Naive thymus-derived CD8-positive, alpha-beta T cell (primary cell): ENCODE measurements at places on chromosomes 3 and 15. TPM values are rescaled to one million over a fixed set of nuclear protein-coding genes. Genes with fewer than 3 reads are reported as not detected.

CACNA1D gene
- total RNA-seq, result not detected

DNA sequence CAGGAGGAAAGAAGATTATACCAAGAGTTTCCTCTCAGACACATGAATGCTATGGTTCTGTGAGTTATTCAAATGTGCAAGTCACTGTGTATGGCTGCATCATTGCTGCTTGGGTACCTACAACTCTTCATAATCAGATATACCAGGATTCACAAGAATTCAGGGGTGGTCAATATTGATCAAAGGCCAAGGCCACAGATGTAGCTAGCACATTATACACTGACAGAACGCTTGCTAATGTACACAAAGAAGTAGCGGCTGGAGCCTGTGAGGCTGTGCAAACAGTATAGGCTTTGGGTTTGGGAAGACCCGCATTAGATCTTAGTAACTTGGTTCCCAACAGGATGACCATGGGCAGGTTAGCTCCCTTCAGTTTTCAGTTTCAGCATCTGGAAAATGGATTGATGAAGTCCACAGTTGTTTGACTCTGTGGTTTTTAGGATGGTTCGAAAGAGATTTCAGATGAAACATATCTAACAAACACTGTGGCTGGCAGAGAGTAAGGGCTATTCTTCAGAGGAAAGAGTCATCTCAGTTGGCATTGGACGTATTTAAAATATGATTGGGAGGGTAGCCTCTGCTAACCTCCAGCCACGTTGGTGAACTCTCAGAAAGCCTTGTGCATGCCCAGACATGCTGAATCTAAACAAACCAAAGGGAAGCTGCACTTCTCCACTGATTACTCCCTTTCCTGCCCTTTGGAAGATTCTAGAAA, 748.7 kb upstream of the CFAP20DC start:
- H3K36me3 ChIP-seq, result peaks cover 18% of the 10 kb centered on the region
- no peak for DNase-seq
- no peak overlapping the region for H3K4me3 ChIP-seq
- H3K27ac ChIP-seq, result no peak overlapping the region
- H3K4me1 ChIP-seq, result peaks cover 28% of the 10 kb centered on the region
- H3K27me3 ChIP-seq, result no peaks in the 10 kb centered on the region

DNA sequence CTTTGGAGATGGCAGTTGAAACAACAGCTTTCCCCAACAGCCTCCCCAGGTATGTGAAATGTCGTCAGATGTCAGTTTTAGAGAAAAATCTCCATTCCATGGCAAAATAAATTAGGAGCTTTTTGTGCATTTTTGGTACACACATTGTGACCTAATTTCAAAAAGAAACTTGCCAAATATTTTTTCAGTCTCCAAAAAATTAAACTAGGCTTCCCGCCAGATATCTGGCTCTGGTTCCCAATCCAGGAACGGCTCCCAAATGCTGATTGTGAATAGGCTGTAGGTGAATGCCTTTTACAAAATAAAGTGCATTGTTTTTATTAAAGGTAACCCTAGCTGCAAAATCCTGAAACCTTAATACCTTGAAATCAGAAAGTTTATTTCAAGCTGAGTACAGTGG, 10.9 kb downstream of the KCNAB1 start:
- H3K27ac ChIP-seq, result no peak overlapping the region
- no peak for DNase-seq
- H3K4me1 ChIP-seq, result no peaks in the 10 kb centered on the region
- no peaks in the 10 kb centered on the region for H3K36me3 ChIP-seq
- H3K4me3 ChIP-seq, result no peak overlapping the region
- H3K27me3 ChIP-seq, result peaks cover 18% of the 10 kb centered on the region

DNA sequence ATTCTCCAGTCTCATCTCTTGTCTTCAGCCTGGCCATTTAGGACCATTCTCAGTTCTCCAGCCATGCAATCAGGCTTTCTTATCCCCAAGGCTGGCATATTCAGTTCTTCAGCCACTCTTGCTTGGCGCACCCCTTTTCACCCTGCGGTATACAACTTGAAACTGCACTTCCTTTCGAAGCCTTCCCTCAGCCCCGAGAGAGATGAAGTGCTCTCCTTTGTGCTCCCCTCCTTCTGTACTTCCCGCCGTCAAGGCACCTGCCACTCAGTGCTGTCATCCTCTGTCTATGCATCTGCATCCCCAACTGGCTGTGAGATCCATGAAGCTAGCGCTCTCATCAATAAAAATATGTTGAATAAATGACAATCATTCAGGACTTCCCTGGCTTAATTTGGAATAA, 45.7 kb downstream of the MORC1 start:
- DNase-seq, result no peak
- peak overlapping the region; percentile 51 for H3K4me3 ChIP-seq
- peaks cover 12% of the 10 kb centered on the region for H3K4me1 ChIP-seq
- H3K27me3 ChIP-seq, result peaks cover 15% of the 10 kb centered on the region
